ENCODE measurements at places on chromosomes 2 and 18.

- no peak for DNase-seq
These were observed 310.8 kb downstream of the PLCL1 start for GRCh38 chr2:198115201-198115600.

DNA sequence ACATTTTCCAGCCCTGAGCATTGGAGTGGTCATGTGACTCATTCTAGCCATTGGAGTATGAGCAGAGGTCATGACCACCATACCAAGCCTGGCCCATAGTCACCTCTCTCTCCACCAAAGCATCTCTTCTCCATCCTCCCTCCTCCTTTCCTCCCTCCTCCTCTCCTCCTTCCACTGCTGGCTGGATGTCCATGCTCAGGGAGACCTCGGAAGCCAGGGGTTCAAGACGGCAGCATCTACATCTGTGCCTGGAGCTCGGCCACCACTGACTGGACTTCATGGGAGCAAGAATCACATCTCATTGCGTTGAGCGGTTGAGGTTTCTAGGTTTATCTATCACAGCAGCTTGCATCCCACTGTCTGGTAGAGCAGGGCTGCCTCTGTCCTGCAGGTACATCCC, 252.4 kb downstream of the NDUFA10 start:
- no peak for DNase-seq

- DNase-seq: no peak
These were observed 160.1 kb downstream of the THADA start for GRCh38 chr2:43435746-43436145.

- DNase-seq: no peak
These were observed 68.1 kb upstream of the SULT1C3 start for GRCh38 chr2:108171657-108172056.

DNA sequence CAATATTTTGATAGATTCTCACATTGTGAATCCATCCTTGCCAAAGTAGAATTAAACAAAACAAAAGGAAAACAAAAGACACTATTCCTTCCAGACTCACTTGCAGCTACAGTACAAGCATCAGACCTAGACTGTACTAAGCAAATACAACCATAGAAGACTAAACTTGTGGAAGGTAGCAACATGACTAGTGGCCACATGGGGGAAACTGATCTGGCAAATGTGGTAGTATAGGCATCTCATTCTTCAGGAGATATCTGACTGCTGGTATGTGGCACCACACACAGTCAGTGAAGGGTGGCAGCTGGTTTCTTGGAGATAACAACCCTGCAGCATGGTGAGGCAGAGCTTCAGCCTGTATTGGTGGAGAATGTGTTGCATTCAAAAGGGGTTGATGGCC, 81.0 kb upstream of the ACVR2A start:
- DNase-seq: no peak

DNA sequence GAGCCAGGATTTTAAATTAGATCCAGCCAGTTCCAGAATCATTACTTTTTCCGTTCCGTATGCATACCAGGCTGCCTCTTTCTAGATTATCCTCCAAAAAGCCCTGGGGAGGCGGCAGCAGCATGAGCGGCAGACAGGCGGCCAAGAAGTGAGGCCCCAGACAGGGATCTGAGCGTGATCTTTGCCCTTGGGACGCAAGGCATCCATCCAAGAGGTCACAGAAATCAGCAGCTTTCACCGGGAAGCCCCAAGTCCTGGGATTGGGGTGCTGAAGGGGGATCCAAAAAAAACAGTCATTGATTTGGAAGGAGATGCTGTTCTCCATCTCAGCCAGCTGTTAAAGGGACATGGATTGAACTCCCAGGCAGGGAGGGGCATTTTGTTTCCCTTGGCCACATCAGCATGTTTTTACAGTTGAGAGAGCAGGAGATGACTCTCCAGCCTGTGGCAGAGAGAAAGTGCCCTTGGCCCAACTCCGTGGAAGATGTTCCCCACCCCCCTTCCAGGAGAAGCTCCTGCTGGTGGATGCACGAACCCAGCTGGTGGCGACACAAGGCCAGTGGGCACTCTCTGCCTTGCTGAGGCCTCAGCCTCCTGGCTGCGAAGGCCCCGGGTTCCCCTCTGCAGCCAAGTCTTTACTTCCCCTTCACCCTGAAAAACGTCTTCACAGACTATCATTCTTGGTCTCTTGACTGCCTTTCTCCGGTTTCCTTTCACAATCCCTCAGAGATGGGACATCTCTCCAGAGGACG, 265.6 kb downstream of the ANAPC1 start:
- no peak for DNase-seq

- DNase-seq: no peak
These were observed 830.1 kb upstream of the ZEB2 start for GRCh38 chr2:145350011-145350410.

DNA sequence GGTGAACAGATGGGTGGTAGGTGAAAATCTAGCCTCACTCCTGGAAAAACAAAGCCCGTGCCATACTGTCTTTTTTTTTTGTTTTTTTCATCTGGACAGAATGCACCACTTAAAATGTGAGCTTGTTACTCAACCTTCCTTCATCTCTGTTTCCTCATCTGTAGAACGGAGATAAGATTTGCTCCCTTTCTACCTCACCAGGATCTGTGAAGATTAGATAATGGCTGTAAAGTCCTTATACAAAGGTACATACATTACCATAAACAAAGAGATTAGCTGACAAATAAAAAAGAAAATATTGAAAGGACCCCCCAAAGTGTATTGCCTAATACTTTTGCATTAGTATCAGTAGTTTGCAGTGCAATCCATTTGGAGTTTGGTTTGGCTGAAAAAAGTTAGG, 75.4 kb upstream of the ZEB2 start:
- no peak for DNase-seq

- DNase-seq: no peak
These were observed 108.8 kb upstream of the UBE2E3 start for GRCh38 chr2:180871649-180872048.

DNA sequence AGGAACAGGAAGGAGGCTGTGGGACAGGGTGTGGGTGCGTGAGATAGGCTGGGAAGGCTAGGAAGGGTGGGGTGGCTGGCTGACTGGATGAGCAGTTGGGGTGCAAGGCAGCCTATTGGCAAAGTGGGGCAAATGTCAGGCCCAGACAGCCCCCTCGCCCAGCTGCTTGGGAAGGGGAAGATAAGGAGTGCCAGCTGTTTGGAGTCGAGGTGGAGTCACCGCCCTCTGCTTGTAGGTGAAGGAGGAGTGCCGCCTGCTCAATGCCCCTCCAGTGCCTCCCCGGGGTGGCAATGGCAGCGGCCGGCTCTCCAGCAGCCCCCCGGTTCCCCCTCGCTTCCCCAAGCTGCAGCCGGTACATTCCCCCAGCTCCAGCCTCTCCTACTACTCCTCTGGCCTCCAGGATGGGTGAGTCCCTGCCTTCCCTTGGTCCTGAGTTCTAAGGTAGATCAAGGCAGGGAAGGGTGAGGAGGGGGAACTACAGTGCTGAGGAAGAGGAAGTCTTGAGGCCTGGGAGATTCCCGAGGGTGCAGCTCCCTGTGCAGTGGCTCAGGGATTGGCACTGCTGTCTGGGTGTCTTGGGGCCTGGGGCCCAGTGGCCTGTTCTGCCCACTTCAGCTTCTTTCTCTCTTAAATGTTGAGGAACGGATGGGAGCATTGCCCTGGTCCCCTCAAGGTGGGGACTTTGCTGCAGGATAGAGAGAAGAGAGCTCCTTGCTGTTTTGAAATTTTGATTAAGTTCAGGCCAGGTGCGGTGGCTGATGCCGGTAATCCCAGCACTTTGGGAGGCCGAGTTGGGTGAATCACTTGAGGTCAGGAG, 13.3 kb downstream of the GAREM2 start:
- DNase-seq: no peak

DNA sequence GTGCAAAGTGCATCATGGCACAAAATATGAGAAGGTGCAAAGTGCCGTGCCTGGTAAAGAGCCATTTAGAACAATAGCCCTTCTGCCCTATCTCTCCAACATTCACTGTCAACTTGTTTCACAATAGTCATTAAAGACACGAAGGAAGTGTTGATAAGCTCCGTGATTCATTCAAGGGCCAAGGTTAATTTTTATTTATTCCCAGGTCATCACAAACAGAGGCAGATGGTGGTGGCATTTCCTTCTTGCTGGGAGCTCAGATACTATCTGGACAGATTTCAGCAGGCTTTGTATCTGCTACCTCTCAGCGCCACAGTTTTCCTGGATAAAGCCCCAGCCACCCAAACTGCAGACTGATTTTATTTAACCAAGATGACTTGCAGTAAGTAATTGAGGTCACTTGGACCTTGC, 309.3 kb downstream of the ZNF521 start:
- no peak for DNase-seq

DNA sequence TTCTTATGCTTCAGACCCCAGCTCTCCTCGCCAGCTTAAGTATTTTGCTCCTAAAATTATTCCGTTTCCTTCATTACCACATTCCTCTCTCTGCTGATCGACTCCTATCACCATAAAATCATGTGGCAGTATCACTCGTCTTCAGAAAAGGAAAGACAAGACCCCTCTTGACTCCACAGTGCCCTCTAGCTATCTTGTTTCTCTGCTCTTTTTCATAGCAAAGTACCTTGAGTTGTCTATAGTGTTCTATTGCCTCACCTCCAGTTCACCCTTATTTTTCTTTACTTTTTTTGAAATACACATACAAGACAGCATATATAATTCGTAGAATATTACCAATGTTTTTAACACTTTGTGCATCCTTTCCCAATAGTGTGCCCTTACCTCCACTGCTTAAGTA, 273.2 kb upstream of the SIX3 start:
- no peak for DNase-seq
